Myocyte (in vitro differentiated cells): ENCODE measurements at places on chromosomes 4 and X.

DNA sequence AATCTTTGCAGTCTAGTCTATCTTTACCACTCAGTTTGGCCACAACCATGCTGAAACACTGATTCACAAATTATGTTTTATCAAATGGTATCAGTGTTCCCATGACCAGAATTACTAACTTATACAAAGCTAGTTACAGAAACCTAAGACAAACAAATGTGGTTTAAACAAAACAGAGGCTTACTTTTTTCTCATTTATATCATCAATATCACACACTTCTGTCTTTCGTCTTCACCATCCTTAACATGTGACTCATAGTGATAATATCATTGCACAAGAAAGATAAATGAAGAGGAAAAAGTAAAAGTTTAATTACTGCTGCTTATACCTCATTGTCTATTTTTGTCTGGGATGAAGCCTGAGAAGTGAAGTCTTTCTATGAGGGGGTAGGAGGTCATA lies 406.6 kb downstream of the PCDH10 start:
- no peak for DNase-seq

- no peak for DNase-seq
Measured at GRCh38 chrX:149494844-149495565, 10.1 kb downstream of the IDS start.

DNA sequence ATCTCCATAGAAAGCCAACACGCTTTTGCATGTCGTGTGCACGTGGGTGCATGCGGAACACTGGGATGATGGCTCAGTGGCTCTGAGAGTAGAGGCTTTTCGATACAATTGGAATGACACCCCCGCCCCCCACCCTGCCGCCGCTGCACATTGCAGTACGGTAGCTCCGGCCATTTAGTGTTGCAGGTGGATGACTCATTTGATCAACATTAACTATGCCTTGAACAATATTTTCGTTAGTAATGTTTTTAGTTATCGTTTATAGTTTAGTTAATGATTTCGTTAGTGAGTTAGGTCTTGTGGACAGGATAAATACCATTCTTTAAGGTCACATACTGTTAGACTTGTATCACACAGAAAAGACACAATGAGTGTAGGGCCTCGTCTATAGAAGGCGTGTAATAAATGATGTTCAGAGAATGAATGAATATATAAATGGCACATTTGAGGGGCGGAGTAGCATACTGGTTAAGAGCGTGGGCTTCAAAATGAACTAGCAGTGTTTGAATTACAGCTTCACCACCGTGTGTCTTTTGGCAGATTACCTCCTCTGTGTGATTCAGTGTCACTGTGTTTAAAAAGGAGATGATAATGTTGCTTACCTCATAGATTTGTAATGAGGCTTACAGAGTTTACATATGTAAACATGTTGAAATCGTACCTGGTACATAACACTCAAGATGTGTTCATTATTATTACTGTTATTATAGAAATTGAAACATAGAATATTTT lies 67.2 kb upstream of the TENM3 start:
- no peak for DNase-seq

- no peak for DNase-seq
Measured at GRCh38 chr4:26425953-26426352, 64.3 kb downstream of the CCKAR start.

DNA sequence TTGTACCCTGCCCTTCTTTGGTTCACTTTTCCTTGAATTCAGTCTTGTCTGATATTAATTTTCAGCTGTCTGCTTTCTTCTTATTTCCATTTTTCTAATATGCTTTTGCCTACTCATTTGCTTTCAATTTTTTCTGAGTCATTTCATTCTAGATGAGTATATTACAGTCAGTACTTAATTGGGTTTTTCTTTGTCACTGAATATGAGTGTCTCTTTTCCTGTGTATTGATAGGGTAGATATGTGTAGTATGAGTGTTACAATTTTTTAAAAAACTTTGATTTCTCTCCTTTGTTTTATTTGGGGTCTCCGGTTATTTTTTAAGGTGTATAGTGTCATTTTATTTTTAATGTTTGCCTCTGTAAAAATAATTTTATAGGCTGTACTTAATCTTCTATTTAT lies 222.2 kb downstream of the IDS start:
- DNase-seq: no peak

DNA sequence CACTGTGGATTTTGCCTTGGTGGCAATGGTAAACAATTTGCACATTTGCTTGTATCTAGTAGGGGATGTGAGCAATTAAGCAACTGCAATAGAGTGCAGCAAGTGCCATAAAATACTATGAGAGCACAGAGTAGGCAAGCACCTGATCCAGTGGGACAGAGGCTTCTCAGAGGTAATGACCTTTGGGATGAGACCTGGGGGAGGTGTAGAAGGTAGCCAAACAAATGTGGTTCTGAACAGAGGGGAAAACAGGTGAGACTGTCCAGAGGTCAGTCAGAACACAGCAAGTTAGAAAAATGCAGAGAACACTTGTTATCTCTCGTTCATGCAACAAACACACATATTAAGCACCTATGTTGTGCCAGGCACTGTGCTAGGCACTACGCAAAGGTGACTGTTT lies 21.4 kb upstream of the ANK2 start:
- DNase-seq: no peak
